ENCODE measurements at places on chromosomes 2 and 18.

- H3K36me3 ChIP-seq = no peaks in the 10 kb centered on the region
- H3K27me3 ChIP-seq = no peaks in the 10 kb centered on the region
Observed at GRCh38 chr2:3706892-3707291, 3.5 kb downstream of the DCDC2C start.

DNA sequence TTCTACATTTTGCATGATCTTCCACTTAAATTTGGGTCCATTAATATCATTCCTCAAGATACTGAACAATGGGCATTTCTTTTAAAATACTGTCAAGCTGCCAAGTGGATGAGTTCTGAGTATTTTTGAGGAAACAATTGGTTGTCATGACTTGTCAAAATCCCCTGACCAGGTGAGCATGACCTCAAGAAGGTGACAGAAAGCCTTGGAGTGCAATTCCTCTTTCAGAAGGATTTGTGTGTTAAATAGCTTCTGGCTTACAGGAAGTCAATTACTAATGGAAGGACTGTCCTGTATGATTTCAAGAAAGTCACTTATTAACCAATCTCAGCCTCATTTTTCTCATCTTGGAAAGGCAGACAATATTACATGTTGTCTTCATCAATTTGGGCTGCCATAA, 460.6 kb downstream of the TSN start:
- no peak overlapping the region for H3K27ac ChIP-seq
- no peaks in the 10 kb centered on the region for H3K36me3 ChIP-seq
- H3K27me3 ChIP-seq = no peaks in the 10 kb centered on the region
- DNase-seq = no peak
- no peaks in the 10 kb centered on the region for H3K4me1 ChIP-seq

DNA sequence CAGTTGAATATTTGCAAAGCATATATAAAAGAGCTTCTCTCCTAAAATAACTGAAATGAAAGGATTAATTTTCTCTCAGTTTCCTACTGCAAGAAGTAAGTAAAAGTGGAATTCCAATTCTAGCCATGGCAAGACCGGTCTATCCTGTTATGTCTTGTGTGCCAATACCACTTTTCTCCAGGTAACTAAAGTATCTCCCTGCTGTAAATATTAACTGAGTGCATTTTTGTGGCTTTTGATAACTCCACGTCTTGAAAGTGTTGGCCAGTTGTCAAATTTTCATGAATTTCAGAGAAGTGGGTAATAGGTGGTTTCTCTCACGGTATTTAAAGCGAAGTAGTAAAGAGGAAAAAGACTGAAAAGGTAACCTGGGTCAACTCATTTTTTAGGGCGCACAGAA, 225.9 kb downstream of the NEDD4L start:
- DNase-seq = no peak
- H3K36me3 ChIP-seq = no peaks in the 10 kb centered on the region
- H3K4me3 ChIP-seq = no peak overlapping the region

DNA sequence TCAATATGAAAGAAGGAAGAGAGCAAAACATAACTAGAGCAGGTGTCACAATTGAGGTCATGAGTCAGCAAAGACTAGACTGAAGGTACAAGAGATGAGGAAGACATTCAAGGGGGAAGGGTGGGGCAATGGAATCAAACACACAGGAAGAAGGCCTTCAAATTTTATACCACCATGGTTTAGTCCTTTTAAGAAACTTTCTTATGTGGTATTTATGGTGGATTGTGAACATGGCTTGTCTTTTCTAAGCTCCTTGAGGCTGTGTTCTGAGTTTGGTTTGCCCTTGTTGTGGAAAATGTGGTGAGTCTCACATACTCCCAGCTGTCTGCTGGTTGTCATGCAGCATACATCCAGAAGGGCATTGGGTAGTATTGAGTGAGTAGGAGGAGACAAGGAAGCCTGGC, 62.1 kb downstream of the NABP1 start:
- H3K36me3 ChIP-seq = no peaks in the 10 kb centered on the region
- no peak overlapping the region for H3K27ac ChIP-seq
- no peak overlapping the region for H3K4me3 ChIP-seq
- H3K27me3 ChIP-seq = no peaks in the 10 kb centered on the region

- H3K36me3 ChIP-seq = no peaks in the 10 kb centered on the region
- H3K27ac ChIP-seq = no peak overlapping the region
- no peaks in the 10 kb centered on the region for H3K27me3 ChIP-seq
- peaks cover 4% of the 10 kb centered on the region for H3K4me1 ChIP-seq
- DNase-seq = no peak
- H3K4me3 ChIP-seq = no peak overlapping the region
Observed at GRCh38 chr2:219035942-219036341, 5.4 kb downstream of the CFAP65 start.

DNA sequence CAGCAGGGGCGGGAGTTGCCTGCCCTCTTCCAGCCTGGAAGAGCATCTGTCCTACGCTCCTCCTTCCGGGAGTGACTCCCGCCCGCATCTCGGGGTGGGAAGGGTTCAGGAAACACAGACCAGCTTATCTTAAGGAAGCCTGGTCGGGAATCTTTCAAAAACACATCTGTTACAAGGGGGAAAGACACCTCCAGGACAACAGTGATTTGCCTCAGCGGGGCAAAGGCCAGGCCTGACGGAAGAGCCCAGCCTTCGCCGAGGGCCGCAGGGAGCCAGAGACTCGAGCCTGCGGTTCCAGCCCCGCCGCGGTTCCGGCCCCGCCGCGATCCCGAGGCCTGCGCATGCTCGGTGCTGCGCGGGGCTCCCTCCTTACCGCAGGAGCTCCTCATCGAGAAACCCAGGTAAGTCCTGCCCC, 38.1 kb upstream of the TGIF1 start:
- DNase-seq = no peak
- H3K4me3 ChIP-seq = no peak overlapping the region
- no peak overlapping the region for H3K27ac ChIP-seq

GRCh38 chr2:85577386-85578242, at the start of gene VAMP8:
Gene VAMP8, plus strand, starts transcription at chr2:85577586. Its CDS starts 61 bp downstream, at chr2:85577647.
- no peaks in the 10 kb centered on the region for H3K4me1 ChIP-seq
- no peaks in the 10 kb centered on the region for H3K36me3 ChIP-seq
- peaks cover 5% of the 10 kb centered on the region for H3K27me3 ChIP-seq
- H3K27ac ChIP-seq = no peak within 1 kb of the TSS
- DNase-seq = no peak
- H3K4me3 ChIP-seq = no peak within 1 kb of the TSS

- no peak overlapping the region for H3K4me3 ChIP-seq
- no peak for DNase-seq
- H3K27me3 ChIP-seq = no peaks in the 10 kb centered on the region
- peaks cover 4% of the 10 kb centered on the region for H3K4me1 ChIP-seq
- H3K36me3 ChIP-seq = no peaks in the 10 kb centered on the region
Observed at GRCh38 chr18:68445136-68445535, 269.8 kb downstream of the TMX3 start.

DNA sequence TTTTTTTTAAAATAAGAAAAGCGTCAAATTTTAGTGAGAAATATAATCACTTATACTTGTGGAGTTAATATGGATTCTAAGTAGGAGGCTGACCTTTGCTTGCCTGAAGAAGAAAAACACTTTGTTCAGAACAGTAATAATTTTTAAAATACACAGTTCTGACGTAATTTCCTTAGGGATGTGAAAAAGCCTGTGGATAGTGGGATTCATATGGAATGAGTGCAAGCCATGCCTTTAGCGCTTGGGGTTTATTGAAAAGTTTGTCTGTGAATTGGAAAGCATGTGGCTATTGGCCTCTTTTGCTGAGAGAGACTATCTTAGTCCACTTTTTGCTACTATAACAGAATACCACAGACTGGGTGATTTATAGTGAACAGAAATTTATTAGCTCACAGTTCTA, 151.3 kb downstream of the CCDC85A start:
- no peak overlapping the region for H3K27ac ChIP-seq
- peaks cover 25% of the 10 kb centered on the region for H3K36me3 ChIP-seq
- no peaks in the 10 kb centered on the region for H3K27me3 ChIP-seq
- no peak overlapping the region for H3K4me3 ChIP-seq

- H3K4me1 ChIP-seq = no peaks in the 10 kb centered on the region
- no peaks in the 10 kb centered on the region for H3K36me3 ChIP-seq
- peaks cover 18% of the 10 kb centered on the region for H3K27me3 ChIP-seq
- H3K27ac ChIP-seq = no peak overlapping the region
- no peak overlapping the region for H3K4me3 ChIP-seq
Observed at GRCh38 chr18:78304192-78305164, 675.1 kb upstream of the SALL3 start.

DNA sequence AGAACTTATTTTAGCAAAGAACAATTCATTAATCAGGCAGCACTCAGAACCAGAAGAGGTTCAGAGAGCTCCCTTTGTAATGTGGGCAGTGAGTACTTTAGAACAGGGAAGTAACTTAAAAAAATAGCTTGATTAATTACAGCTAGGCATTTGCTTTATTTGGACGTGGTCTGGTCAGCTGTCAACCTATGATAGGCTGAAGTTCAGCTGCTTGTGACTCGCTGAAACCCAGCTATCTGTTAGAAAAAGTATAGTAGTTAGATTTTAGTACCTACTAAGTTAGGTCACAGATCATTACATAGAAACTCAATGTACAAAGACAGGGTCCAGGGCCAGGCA, 40.0 kb downstream of the PKDCC start:
- no peaks in the 10 kb centered on the region for H3K36me3 ChIP-seq
- H3K4me3 ChIP-seq = no peak overlapping the region

- no peaks in the 10 kb centered on the region for H3K27me3 ChIP-seq
- H3K4me1 ChIP-seq = peaks cover 10% of the 10 kb centered on the region
- no peaks in the 10 kb centered on the region for H3K36me3 ChIP-seq
- H3K27ac ChIP-seq = no peak overlapping the region
- DNase-seq = no peak
Observed at GRCh38 chr2:109529532-109530449, 84.0 kb downstream of the SEPTIN10 start.

DNA sequence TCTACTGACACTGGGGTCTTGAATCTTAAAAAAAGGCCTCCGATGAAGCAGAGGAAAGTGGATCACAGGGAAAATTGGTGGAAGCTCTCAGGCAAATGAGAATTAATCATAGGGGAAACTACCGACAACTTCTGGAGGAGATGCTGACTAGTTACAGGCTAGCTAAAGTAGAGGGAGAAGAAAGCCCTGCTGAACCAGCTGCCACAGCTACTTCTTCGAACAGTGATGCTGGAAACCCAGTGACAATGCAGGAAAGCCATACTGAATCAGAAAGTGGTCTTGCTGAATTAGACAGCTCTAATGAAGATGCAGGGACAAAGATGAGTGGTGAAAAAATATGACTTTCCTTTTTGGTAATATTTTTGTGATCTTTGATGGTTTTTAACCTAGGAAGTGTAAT, 44.9 kb upstream of the SLC3A1 start:
- no peaks in the 10 kb centered on the region for H3K27me3 ChIP-seq
- H3K36me3 ChIP-seq = 0 out of 2 replicates have a peak, but pooled peaks cover 2% of the 10 kb centered on the region
- peaks cover 16% of the 10 kb centered on the region for H3K4me1 ChIP-seq
- H3K27ac ChIP-seq = no peak overlapping the region
- H3K4me3 ChIP-seq = no peak overlapping the region

DNA sequence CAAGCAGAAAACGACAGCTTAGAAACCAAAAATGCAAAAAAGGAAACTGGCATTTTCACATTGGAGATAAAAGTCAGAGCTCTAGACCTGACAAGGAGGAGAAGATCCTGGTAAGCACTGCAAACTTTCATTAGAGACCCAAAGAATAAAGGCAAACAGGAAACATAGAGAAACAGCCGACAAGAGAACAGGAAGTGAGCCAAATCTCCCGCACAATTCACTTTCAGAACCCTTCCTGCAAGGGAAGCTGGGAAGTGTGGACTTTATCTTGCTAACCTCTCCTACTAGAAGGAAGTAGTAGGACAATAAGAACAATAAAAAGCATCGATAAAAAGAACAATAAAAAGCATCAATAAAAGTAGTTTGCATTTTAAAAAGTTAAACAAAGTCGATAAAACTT, 417.8 kb upstream of the SPHKAP start:
- no peak overlapping the region for H3K4me3 ChIP-seq
- H3K36me3 ChIP-seq = no peaks in the 10 kb centered on the region
- no peak for DNase-seq

DNA sequence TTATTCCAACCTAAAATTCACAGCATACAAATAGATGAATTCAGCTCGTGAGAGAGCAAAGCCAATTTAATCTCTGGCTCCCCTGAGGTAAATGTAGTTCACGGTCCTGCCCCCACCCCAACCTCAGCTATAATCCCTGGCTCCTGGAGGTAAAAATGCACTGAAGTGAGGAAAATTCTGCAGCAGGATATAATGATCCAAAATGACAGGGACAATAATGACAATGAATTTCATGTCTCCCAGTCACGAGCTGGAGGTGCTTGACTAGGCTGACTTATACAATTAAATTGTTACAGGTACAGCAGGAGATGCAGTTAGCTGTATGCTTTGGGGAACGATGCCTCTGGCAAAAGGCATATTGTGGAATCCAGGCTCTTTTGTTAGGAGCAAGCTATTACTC, 82.0 kb downstream of the GPD2 start:
- no peak for DNase-seq
- no peaks in the 10 kb centered on the region for H3K27me3 ChIP-seq
- H3K36me3 ChIP-seq = no peaks in the 10 kb centered on the region
- H3K4me1 ChIP-seq = peaks cover 4% of the 10 kb centered on the region
- H3K4me3 ChIP-seq = no peak overlapping the region

- no peak overlapping the region for H3K4me3 ChIP-seq
- no peak for DNase-seq
- no peaks in the 10 kb centered on the region for H3K4me1 ChIP-seq
- H3K27me3 ChIP-seq = no peaks in the 10 kb centered on the region
- H3K27ac ChIP-seq = no peak overlapping the region
Observed at GRCh38 chr18:58095655-58096054, 51.6 kb downstream of the NEDD4L start.

DNA sequence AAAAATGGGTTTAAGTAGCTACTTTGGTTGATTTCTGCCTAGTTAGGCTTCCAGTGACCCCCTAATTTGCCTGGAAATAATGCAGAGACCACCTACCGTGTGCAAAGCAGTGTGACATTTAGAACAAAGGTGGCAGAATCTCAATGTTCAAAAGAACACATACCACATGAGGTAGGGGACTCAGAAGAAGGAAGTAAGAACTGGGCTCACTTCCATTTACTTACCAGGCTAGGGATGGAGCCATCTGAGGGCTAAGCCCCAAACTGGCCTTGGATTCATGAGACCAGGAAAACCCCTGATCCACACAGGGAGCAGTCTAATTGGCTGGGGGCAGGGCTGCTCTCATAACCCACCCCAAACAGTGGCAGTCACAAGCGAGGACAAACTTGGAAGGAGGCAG, 190.7 kb downstream of the NCKAP5 start:
- no peak for DNase-seq
- peaks cover 13% of the 10 kb centered on the region for H3K4me1 ChIP-seq
- no peak overlapping the region for H3K27ac ChIP-seq

GRCh38 chr2:110126086-110126773, 10.6 kb upstream of the MALL start:
- H3K4me3 ChIP-seq = no peak overlapping the region
- H3K27ac ChIP-seq = no peak overlapping the region
- peaks cover 2% of the 10 kb centered on the region for H3K36me3 ChIP-seq

All from SK-N-SH (cell line).